ENCODE measurements at places on chromosomes 12 and 14. TPM values are rescaled to one million over a fixed set of nuclear protein-coding genes. Genes with fewer than 3 reads are reported as not detected.

Gene DHRS2
- 0.29 TPM for total RNA-seq

Gene TAS2R46
- total RNA-seq, result 3.5 TPM

Gene KRT6C
- total RNA-seq, result not detected

Gene IL23A
- not detected for total RNA-seq

DNA sequence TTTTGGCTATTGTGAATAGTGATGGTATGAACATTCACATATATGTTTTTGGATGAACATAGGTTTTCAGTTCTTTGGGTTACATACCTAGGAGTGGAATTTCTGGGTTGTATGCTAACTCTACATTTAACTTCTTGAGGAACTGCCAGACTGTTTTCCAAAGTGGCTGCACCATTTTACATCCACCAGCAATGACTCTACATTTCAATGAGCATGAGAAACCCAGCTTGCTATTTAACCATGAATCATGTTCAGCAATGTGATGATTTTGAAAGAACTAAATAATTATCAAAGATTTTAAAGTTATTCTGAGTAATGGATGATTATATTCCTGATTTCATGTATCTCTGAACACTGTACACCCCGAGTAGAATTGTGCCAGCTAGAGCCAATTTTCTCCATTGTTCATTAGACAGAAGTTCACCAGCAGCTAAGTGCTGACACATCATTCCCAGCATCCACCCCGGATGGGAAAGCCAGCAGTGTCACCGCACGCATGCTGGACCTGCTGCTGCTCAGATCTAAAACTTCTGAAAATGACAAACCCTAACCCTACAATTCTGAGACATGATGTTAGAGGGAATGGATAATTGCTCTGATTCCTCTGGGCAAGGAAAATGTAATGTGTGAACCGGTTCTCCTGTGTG is 13.3 kb upstream of the ANAPC5 start:
- peak; percentile 85 for DNase-seq

DNA sequence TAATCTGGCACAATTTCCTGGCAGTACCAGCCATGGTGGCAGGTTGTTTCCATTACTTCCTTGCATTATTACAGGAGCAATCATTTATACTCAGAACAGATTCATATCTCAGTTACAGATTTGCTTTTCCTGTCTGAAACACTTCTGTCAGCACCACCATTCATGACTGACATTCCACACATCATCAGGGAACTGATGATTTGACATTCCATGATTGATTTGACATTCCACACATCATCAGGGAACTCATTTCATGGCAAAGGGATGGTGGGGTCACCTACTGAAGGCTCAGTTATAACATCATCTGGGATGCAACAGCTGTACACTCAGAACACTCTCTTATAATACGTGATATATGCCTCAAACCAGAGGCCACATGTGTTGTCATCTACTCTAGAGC is 30.9 kb upstream of the RERGL start:
- DNase-seq, result no peak

GRCh38 chr14:104383088-104383995 is 196.2 kb upstream of the C14orf180 start:
- DNase-seq, result peak; percentile 81

- DNase-seq, result peak; percentile 96
Observed at GRCh38 chr14:104799244-104800014, 1.5 kb upstream of the ZBTB42 start.

- no peak for DNase-seq
Observed at GRCh38 chr14:99760817-99761216, 32.4 kb upstream of the EML1 start.

DNA sequence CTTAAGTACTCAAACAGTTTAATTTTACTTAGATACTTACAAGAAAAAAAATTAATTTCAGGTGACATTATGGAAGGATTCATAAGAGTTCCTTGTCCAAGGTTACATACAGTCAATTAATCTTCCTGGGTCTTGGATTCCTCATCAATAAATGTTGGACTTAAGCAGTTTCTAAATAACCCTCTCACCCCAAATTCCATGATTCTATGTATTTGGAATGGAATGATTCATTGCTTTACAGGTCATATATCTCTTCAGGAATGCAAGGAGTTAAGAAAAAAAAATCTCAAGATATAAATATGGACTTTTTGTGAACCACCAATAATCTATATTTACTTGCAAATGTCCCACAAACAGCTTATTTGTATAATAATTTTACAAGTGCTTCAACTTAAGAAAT is 84.2 kb upstream of the BMP4 start:
- DNase-seq, result no peak

DNA sequence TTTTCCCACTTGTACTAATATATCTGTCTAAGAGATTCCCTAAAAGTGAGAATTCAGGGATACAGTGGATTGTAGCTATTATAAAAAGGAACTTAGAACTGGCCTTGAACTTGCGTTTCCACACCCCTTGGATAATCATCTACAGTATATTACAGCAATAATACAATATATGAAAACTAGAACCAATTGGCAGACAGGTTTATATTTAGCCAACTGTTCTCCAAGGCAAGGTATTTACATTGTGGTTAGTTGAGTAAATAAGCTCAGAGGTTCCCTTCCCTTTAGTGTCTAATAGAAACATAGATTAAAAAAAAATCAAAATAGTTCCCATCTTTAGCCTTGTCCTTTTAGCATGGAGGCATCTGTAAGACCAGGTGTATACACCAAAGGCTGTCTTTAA is 42.1 kb downstream of the LIMA1 start:
- DNase-seq, result no peak

GRCh38 chr12:28172434-28173030 is 17.7 kb upstream of the CCDC91 start:
- no peak for DNase-seq

GRCh38 chr12:84912198-84913128 is at the start of gene SLC6A15:
SLC6A15 (minus strand) TSS chr12:84912799; CDS start chr12:84892120, 20,679 bp downstream.
- DNase-seq, result no peak

DNA sequence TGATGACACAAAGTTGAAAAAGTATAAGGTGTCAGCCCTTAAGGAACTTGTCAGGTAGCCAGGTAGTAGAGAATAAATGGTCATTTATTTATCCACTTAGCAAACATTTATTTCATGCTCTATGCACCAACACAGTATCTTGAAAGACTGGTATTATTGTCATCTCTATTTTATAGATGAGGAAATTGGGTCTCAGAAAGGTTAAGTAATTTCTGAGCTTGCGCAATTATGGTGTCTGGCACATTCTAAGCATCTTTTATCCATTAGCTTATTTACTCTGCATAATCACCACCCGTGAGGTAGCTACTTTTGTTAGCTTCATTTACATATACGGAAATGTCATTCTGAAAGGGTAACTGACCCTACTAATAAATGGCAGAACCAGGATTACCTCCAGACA is 2.5 kb upstream of the UTP20 start:
- no peak for DNase-seq

DNA sequence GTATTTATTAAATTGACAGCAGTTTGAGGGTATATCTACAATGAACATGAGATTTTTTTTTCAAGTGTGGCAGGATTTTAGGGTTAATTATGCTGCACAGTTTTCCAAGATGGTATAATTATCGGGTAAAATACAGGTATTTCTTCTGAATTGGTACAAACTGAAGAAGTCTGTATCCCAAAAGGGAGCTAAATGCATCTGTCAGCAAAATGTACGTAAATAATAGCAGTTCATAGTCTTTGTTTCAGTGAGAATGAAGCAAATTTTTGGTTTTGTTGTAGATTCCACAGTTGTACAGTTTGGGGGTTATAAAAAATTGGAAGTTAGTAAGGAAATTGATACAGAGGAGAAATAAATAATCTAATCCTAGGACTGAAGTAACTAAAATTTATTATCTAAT is 63.3 kb downstream of the RAD52 start:
- DNase-seq, result no peak

DNA sequence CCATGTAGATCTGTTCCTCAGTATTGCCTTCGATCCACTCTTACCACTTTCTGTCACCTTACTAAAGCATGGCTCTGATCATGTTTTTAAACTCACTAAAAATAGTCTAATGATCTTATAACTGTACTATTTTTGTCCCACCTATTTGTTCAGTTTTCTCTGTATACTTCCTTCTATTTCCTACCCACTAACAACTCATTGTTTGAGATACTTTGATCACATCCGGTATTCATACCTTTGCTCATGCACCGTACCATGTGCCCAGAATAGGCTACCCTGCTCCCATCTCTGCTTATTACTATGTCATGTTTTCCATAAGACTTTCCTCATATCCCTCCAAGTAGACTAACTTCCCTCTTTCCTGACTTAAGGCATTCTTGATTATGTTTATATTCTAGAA is 128.6 kb downstream of the MED13L start:
- DNase-seq, result no peak

DNA sequence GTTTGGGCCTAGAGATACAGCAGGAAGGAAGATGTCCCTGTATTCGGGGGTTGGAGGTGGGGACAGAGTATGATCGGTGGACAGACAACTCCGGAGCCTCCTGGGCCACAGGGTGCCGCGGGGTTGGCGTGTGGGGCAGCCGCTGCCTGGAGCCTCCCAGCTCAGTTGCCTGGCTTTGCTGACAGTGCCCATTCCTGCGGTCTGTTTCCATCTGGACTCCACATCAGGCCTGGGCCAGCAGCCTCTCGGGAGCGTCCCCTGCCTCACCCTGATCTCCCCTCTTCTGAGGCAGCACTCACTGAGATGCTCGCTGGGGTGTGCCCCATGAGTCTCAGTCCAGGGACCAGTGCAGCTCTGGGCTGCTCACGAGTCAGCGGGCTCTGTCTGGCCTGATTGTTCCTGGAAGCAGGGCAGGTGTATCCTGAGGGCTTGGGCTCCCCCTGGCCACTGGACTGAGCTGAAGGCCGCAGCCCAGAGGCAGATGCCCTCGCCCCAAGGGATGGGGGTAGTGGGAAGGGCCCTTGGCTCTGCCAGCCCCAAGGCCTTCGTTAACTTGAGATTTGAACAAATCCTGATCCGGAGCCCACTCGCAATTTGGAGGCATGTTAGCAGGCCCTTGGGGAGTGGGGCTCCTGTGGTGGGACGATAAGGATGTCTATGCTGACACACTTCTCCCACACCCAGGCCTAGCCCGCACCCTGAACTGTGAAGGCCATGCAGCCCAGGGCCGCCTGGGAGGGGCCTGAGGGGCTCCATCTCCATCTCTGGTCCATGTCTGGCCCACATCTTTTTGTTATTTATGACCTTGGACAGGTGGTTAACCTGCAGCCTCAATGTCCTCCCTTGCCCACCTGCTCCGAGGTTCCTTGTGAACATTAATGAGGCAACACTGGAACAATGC is 7.5 kb downstream of the HIP1R start:
- peak; percentile 86 for DNase-seq

DNA sequence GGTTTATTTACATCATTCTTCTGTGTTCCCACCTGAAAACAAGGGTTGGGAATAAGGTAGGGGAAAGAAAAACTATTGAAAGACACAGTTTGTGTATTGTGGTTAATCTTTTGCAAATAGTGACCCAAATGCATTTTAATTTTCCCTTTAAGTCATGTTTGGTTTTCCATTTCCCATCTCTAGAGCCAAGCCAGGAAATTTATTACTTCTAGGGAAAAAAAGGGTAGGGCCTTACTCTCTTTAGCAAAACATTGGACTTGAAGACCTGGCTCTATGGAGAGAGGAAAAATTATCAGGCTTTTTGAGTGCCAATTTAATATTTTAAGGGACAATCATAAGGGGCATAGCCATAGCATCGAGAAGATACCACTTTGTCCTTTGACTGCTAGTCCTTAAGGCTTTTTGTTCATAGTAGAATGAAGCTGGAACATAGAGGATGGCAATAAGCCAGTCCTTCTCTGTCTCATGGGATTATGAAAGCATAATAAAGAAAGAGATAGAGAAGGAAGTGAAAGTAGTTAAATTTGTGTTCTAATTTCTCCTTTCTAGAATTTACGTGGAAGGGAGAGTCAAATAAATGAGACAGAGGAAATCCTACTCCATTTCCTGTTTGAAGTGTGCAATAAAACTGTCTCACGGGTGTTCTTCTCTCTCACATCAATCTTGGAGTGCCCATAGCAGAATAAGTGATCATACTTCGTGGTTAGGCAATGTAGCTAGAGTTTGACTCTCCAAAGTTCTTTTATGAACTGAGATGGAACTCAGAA is 50.9 kb upstream of the PPFIA2 start:
- peak; percentile 3 for DNase-seq

DNA sequence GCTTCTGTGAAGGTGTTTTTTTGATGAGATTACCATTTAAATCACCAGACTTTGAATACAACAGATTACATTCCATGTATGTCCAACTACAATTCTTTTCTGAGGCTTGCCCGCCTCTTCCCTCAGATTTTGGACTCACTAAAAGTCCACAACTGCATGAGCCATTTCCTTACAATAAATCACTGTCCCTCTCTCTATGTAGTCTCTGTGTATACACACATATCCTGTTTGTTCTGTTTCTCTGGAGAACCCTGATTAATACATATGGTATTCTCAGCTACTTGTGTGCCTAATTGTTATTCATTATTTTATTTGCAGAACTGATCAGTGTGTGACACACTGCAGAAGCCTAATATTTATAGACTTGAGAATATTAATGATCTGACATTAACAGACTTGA is 2.4 kb upstream of the MIPOL1 start:
- peak; percentile 15 for DNase-seq

Data from osteoblast (primary cell).